ENCODE measurements at places on chromosomes 5 and 9. TPM values are rescaled to one million over a fixed set of nuclear protein-coding genes. Genes with fewer than 3 reads are reported as not detected.
A peak's percentile ranks its signal among the peaks of the same experiment; 100 is the strongest.

- H3K4me3 ChIP-seq = no peak overlapping the region
- no peaks in the 10 kb centered on the region for H3K27me3 ChIP-seq
- no peak overlapping the region for H3K27ac ChIP-seq
- no peaks in the 10 kb centered on the region for H3K36me3 ChIP-seq
- peaks cover 83% of the 10 kb centered on the region for H3K4me1 ChIP-seq
Observed at GRCh38 chr5:178235588-178235974, 3.0 kb upstream of the PHYKPL start.

GRCh38 chr9:91486699-91487497 lies 63.3 kb upstream of the NFIL3 start:
- peak; percentile 50 for DNase-seq
- no peaks in the 10 kb centered on the region for H3K4me1 ChIP-seq
- H3K27me3 ChIP-seq = no peaks in the 10 kb centered on the region
- H3K27ac ChIP-seq = no peak overlapping the region

- no peaks in the 10 kb centered on the region for H3K36me3 ChIP-seq
- H3K27ac ChIP-seq = peak overlapping the region; percentile 48
- no peak overlapping the region for H3K4me3 ChIP-seq
- no peaks in the 10 kb centered on the region for H3K27me3 ChIP-seq
- H3K4me1 ChIP-seq = peaks cover 80% of the 10 kb centered on the region
Observed at GRCh38 chr9:110101531-110102161, 106.3 kb downstream of the C9orf152 start.

DNA sequence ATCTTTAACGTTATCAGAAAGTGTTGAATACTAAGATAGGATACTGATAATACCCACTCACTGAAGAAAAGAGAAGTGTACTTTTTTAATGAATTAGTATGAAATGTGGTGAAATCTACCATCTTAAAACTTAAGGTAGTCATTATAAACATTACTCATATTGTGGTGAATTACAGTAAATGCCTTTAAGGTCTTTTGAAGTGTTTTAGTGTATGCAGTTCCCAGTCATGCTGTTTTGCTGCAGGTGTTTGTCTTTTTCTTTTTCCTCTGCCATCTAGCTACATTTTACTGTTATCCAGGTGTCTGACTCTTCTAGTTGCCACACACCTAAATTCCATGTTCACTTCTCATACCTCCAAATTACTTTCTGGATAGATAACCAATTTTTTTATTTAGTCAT lies 72.6 kb downstream of the ERMP1 start:
- H3K27ac ChIP-seq = no peak overlapping the region
- no peak overlapping the region for H3K4me3 ChIP-seq
- DNase-seq = no peak

- no peak overlapping the region for H3K4me3 ChIP-seq
- no peak overlapping the region for H3K27ac ChIP-seq
- H3K4me1 ChIP-seq = no peaks in the 10 kb centered on the region
- no peaks in the 10 kb centered on the region for H3K27me3 ChIP-seq
- DNase-seq = no peak
- H3K36me3 ChIP-seq = no peaks in the 10 kb centered on the region
Observed at GRCh38 chr5:116632890-116633289, 58.3 kb upstream of the SEMA6A start.

The RASGRF2 gene
- total RNA-seq = 16.6 TPM

The PCDHA3 gene
- 0.25 TPM for total RNA-seq
